ENCODE measurements at places on chromosomes 6 and 20.

GRCh38 chr6:169723991-169724493 is 258 bp downstream of the PHF10 start:
- peak; percentile 37 for DNase-seq

DNA sequence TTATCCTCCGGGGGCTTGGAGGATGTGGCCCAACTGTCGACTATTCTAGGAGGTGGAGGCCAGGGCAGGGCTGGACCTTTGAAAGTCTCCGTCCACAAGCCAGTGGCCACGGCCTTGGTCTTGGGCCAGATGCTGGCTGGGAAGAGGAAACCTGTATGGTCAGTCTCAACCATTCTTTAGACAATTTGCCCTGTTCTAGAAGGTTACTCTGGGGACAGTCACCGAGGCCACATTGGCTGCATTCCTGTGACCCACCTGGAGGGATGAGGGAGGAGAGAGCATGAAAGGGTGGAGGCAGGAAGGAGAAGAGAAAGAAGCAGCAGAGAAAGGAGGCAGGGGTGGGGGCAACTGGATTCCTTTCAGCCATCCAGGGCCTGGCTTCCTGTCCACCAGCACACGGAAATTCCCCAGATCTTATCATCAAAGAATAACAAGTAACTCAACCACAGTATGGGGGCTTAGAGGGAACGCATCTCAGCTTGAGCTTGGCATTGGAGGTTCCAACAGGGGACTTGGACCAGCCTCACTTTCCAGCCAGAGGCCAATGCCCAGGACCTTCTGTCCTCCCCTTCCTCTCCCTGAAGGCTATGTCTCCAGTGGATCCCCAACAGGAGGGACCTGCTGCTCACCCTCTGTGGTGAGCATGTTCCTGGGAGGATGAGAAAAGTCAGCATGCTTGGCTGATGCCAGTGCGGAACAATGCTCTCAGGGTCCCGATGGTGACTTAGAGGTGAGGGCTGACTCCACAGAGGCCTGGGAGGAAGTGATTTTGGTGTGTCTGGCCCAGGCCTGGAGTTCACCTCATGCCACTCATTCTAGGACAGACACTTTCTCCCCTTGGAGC is 30.4 kb downstream of the TGM2 start:
- no peak for DNase-seq

DNA sequence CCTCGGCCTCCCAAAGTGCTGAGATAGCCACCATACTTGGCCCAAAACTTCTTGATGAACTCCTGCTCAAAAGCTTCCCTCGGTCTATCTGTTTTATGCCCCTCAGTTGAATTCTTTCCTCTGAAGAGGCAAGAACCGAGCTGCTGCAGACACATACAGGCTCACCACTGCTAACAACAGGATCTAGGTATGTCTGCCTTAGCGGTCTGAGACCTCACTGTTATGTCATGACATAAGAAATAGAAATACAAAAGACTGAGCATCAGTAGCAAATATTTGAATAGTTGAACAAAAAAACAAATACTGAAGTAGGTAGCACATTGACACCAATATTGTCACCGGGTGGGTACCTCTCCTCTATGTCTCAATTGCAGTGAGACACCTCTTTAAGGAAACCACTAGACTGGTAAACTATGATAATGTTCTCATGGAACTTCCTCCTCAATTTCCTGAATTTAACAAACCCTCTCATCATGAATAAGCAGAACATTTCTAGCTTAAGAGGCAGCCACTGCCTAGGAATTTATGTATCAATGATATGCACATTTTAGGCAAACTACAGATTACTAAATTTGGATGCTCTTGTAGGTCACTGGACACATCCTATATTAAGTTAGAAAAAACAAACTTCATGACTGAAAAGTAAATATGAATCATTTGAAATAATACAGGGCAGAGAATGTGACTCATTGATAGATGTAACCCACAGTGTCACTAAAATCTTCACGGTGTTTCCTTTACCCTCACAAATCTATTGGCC is 9.4 kb upstream of the STXBP5 start:
- peak; percentile 31 for DNase-seq

DNA sequence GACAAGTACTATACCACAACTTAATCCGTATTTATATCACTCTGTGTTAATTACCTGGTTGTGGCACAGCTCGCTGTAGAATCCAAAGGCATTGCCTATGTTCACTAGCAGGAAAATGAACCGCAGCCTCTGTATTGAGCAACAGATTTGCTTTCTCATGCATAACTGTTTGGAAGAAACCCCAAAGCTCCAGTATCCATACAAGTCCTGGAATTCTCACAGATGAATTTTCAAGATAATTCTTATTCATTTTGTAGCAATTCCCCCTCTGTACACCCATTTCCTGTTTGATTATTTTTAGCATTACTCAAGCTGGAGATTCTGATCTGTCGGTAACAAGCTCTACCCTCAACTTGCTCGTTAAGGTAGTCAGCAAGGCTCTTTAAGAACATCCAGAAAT is 63.5 kb downstream of the STMND1 start:
- no peak for DNase-seq

GRCh38 chr20:43186312-43186711 is 3.4 kb downstream of the PTPRT start:
- DNase-seq = no peak

DNA sequence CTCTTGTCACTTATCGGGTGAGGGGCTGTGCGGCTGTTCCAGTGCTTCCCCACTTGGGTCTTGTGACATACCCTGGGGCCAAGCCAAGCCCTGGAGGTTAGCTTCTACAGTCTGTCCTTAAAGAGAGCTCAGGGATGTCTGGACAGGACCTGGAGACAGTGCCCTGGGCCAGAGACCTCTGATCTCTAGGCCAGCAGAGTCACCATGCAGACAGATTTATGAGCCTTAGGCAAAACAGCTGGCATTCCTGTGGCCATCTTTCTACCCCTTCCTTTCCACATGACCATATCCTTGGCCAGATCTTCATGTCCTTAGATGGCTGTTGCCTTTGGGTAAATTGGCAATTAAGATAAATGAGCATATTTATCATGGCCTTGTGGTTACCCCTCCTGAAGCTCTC is 678.6 kb downstream of the MAFB start:
- DNase-seq = no peak
